ENCODE measurements at places on chromosomes 1 and 21. TPM values are rescaled to one million over a fixed set of nuclear protein-coding genes. Genes with fewer than 3 reads are reported as not detected.
A peak's percentile ranks its signal among the peaks of the same experiment; 100 is the strongest.

Gene EIF3I
- 181 TPM for total RNA-seq

Gene NPHS2
- not detected for total RNA-seq

Gene S100A7A
- total RNA-seq: not detected

Gene SYT14
- 0.41 TPM for total RNA-seq

Gene XPR1
- 70.3 TPM for total RNA-seq

GRCh38 chr1:2344121-2344681 lies 47.2 kb downstream of the MORN1 start:
- H3K36me3 ChIP-seq: no peaks in the 10 kb centered on the region
- no peak overlapping the region for H3K4me3 ChIP-seq
- H3K27me3 ChIP-seq: no peaks in the 10 kb centered on the region
- DNase-seq: peak; percentile 51

GRCh38 chr1:235642943-235643371 lies 6.6 kb downstream of the GNG4 start:
- H3K27me3 ChIP-seq: no peaks in the 10 kb centered on the region
- H3K4me3 ChIP-seq: no peak overlapping the region
- H3K36me3 ChIP-seq: no peaks in the 10 kb centered on the region
- no peaks in the 10 kb centered on the region for H3K4me1 ChIP-seq
- H3K27ac ChIP-seq: no peak overlapping the region
- DNase-seq: no peak

DNA sequence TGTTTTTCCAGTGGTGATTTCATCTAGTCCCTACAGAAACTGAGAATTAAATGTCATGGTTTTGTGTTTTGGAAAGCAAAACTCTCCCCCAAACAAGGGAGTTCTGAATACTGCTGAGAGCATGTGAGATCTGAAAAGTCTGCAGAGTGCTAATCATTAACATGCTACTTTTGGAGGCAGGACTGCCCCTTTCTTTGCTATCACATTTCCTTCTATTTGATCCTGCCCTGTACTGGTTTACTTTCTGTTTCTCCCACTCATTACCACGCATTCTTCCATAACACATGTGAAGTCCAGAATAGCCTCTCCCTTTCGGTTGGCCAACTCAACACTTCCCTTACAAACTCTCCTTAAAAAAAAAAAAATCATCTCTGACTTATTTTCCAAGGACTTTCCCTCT lies 63.6 kb downstream of the GADD45A start:
- no peaks in the 10 kb centered on the region for H3K36me3 ChIP-seq
- H3K27me3 ChIP-seq: no peaks in the 10 kb centered on the region
- H3K4me1 ChIP-seq: no peaks in the 10 kb centered on the region
- peak overlapping the region; percentile 67 for H3K27ac ChIP-seq
- H3K4me3 ChIP-seq: no peak overlapping the region
- DNase-seq: no peak

DNA sequence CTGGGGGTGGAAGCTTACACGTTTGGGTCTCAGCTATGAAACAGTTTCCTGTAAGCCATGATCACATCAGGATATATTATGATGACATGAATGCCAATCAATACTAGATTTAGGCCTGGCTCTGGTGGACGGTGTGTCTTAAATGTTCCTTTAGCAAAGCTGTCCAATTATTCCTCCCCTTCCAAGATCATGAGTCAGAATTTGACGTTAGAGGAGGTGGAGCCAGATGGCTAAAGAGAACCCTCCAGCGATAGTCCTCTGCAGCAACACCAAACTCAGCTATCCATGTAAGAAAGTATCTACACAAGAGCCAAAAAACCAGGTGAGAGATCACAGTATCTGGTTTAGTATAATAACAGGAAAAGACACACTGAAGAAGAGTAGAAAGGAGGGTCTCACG lies 47.8 kb downstream of the PACC1 start:
- no peaks in the 10 kb centered on the region for H3K4me1 ChIP-seq
- H3K27me3 ChIP-seq: no peaks in the 10 kb centered on the region
- no peaks in the 10 kb centered on the region for H3K36me3 ChIP-seq
- no peak overlapping the region for H3K27ac ChIP-seq
- DNase-seq: no peak

GRCh38 chr1:36773827-36774541 lies 260.3 kb downstream of the GRIK3 start:
- no peaks in the 10 kb centered on the region for H3K4me1 ChIP-seq
- no peak overlapping the region for H3K4me3 ChIP-seq
- DNase-seq: no peak
- H3K27me3 ChIP-seq: peaks cover 15% of the 10 kb centered on the region

Data from prostate gland (tissue), 2 donors.